ENCODE measurements at places on chromosomes 1 and 21.

DNA sequence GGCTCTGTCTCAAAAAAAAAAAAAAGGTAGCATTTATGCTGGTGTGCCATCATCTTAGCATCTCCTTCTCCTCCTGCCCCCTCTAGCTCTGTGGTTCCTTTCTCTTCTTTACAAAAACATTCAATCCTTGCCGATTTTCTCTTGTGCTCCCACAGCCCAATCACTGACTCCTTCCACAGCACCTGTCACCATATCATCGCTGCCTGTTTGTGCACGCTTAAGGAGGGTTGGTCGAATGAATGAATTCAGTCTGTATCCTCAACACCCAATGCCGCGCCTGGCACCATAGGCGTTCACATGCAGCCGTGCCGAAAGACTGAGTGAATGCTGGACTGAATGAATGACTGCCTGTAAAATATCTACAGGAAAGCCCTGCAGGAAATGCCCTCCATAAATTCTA is 7.9 kb downstream of the RNU5D-1 start:
- no peak for DNase-seq

GRCh38 chr1:11664336-11665065 is 501 bp downstream of the FBXO6 start:
- no peak for DNase-seq

DNA sequence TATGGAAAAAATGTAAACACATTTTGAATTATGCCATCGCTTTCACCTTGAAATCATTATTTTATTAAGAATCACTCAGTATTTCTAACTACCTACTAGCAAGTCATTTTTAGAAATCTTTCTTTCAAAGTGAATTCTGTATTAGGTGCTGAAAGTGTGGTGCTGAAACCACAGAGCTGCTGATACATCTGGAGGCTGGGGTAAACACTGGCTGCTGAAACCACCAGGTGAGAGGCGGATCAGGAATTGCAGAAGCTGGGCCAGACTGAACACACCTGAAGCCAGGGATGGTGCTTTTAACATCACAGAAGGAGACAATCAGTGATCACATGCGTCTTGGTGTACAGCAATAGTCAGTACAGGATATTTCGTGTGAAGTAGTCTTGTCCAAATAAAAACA is 42.2 kb upstream of the KCNE1 start:
- no peak for DNase-seq

DNA sequence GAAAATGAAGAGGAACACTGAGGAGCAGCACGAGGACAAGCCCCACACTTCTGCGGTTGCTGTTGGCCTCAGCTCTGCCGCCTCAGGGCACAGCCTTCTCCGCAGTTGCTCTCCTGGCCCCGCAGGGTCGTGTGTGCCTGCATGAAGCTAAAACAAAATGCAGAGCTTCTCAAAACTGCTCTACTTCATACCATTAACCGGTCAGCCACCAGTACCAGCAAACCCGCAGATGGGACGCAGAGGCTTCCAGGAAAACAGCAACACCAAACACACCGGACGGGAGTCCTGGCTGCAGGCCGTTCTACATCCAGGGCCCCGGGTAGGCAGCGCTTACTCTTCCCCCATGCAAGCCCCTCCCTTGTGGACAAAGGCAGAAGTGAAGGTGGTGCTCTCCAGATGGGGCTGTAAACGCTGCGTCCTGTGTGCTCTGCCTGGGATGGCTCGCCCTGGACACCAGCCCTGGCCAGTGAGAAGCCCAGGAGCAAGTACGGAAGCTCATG is 7.1 kb upstream of the C1orf159 start:
- DNase-seq, result no peak

DNA sequence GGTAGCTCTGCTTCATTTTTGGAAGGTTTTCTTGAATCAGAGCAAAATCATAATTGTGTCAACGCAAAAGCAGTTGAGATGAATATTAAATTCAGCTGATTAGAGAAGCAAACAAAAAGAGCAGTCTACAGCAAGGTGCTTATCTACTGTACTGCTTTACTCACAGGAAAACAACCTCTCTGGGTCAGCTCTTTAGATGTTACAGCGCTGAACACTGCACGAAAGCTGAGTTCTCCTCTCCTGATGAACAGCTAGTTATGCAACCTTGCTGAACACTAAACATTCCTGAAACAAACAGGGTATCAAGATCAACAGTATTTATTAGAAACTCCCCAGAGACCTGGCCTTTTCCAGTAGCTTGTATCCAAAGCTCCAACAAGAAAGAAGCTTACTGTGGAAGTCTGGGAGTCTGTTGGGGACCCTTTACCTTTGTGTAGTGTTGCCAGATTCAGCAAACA is 41.3 kb downstream of the TBCE start:
- DNase-seq, result no peak

GRCh38 chr1:190159146-190159545 is 318.5 kb downstream of the BRINP3 start:
- no peak for DNase-seq

DNA sequence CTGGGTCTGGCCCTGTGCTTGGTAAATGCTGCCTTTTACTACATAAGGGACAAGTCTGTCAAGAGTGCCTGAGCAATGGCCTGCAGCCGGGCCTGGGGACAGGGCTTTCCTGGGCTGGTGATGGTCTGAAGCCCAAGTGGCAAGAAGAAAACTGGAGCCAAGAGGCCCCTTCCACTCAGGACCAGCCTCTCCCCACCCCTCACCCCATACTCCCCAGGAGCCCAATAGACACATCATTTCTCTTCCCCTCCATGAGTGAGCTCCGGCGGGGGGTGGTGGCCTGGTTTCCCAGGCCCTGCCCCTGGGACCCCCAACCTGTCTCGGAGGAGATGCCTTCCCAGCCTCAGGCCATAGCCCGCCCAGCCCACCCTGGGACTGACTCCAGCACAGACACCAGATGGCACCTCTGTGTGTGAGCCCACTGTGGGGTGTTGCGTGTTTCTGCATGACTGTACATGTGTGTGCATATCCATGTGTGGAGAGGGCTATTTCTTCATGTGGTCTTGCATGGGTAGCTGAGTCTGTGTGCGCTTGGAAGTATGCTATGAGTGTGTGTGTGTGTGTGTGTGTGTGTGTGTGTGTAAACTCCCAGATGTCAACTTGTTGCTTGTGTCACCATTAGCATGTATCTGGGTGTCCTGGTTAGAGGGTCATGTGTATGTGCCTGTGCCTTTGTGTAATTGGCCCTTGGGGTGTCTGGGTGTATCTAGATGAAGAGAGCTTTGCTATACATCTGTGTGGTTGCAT is 14.3 kb upstream of the LRP8 start:
- no peak for DNase-seq

- no peak for DNase-seq
These were observed 73.7 kb downstream of the DHRS3 start for GRCh38 chr1:12544357-12544756.

GRCh38 chr1:96030312-96030711 is 691.3 kb upstream of the PTBP2 start:
- DNase-seq, result no peak

- DNase-seq, result no peak
These were observed 130.5 kb downstream of the DHRS3 start for GRCh38 chr1:12487520-12487919.

DNA sequence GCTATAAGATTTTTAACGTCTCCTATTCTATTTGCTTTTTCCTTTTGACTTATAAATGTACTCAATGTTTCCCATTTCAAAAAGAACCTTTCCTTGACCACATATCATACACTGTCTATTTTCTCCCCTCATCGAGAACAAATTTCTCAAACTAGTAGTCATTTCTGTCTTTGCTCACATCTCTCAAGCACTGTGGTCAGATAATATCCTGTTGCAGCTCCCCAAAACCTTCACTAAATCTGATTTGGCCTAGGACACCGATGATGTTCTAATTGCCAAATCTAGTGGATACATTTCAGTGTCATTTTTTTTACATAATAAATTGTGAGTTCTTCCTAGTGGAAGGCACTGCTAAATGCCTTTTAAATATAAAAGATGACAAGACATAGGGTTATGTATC is 19.4 kb downstream of the CXADR start:
- DNase-seq, result no peak

- peak; percentile 0 for DNase-seq
These were observed 134.9 kb upstream of the GRIK3 start for GRCh38 chr1:37169241-37169640.

DNA sequence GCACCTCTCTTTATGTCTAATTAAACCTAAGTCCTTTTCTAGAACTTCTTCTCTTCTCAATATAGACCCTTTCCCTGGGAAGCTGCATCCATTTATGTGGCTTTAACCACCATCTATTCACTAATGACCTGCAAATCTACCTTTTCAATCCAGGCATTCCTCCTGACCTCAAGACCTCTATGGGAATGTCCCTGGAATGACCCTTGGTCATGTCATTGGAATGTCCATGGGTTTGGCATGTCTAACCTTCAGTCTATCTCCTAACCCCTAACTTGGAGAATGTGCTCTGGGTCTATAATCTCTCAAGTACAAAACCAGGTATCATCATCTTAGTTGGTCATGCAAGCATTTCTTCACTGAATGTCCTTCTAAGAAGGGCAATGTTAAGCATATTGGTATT is 196.1 kb downstream of the KCNH1 start:
- DNase-seq, result no peak

- no peak for DNase-seq
These were observed 28.1 kb downstream of the TMEM50B start for GRCh38 chr21:33451634-33452071.

DNA sequence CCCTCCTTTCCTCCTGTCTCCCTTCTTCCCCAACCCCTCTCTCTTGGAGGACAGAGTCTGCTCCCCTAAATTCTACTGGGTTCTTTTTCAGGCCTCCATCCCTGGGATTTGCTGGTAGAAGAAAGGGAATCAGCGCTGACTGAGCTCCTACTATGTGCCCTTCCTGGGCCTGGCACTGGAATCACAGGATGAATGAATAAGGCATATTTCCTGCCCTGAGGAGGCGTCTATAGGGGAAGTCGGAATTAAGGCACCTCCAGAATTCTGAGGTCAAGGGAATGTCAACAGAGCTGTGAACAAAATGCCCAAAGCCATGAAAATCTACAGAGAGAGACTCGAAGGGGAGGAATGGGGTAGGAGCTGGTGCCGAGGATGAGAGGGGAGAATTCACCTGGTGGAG is 17.4 kb upstream of the BTG2 start:
- no peak for DNase-seq

DNA sequence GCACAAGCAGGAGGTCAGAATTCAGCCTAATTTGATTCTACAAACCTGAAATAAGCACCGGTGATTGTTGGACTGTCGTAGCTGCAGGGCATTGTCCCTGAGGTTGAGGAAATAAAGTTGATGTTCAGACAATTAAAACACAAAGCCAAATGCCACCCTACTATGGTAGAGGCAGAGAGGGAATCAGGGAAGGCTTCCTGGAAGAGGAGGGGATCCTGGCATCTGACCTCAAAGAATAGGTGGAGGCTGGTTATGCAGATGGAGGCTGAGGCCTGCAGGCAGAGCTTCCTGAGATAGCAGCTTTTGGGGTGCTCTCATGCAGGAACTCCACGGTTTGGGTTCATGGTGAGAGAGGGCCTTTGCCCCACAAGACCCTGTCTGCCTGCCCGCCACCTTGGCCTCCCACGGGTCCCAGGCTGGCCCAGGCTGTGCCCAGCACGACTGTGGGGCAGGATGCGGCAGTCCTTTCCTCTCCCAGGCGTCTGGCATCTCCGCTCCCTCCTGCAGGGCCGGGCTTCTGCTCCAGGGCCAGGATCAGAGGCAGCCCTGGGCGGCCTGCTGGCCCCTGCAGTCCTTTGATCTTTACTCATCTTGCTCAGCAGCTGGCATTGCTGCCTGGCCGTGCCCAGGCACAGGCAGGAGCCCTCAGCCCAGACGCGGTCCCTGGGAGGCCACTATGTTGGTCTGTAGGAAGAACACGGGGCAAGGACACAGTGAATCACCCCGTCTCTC is 134.1 kb upstream of the VAMP3 start:
- no peak for DNase-seq

GRCh38 chr21:44657635-44658540 is at the start of gene KRTAP12-3:
KRTAP12-3 (plus strand) TSS chr21:44657932; CDS start chr21:44657980, 48 bp downstream.
- no peak for DNase-seq

DNA sequence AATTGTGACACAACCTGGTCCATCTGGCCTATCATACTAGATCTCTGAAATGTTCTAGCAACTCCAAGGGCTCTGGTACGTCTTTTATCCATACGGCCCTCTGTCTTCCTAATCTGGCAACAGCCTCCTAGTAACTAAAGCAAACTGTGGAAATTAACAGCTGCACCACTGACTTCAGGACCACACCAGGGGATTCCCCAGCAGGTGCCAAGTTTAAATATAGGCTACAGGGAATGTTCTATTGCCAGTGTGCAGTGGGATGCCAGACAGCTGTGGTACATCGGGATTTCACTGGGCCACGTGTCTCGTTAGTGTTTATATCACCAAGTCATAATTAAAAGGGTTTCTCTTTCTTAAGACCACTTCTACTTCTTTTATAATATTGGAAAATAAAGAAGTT is 94.3 kb downstream of the RGS2 start:
- DNase-seq, result no peak

GRCh38 chr1:79283451-79283850 is 276.9 kb upstream of the ADGRL4 start:
- no peak for DNase-seq

- DNase-seq, result peak; percentile 13
These were observed 23.7 kb upstream of the EDARADD start for GRCh38 chr1:236370420-236370819.

GRCh38 chr1:234955107-234955731 is 173.4 kb downstream of the TOMM20 start:
- DNase-seq, result peak; percentile 74

DNA sequence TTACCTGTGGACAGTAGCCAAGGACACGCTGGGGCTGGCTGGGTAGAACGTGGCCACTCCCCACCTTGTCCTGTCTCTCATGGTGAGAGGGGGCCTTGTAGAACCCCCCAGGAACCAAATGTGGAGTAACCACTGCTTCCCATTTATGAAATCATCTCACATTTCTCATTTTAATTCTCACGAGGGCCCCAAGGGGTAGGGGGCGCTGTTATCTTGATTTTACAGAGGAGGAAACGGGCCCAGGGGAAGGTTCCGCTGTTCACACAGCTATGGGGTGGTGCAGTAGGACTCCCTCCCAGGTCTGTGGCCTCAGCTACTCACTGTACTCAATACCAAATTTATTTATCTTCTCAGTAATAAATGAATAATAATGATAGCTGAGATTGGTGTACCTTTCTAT is 5.5 kb downstream of the SMPDL3B start:
- DNase-seq, result peak; percentile 42

DNA sequence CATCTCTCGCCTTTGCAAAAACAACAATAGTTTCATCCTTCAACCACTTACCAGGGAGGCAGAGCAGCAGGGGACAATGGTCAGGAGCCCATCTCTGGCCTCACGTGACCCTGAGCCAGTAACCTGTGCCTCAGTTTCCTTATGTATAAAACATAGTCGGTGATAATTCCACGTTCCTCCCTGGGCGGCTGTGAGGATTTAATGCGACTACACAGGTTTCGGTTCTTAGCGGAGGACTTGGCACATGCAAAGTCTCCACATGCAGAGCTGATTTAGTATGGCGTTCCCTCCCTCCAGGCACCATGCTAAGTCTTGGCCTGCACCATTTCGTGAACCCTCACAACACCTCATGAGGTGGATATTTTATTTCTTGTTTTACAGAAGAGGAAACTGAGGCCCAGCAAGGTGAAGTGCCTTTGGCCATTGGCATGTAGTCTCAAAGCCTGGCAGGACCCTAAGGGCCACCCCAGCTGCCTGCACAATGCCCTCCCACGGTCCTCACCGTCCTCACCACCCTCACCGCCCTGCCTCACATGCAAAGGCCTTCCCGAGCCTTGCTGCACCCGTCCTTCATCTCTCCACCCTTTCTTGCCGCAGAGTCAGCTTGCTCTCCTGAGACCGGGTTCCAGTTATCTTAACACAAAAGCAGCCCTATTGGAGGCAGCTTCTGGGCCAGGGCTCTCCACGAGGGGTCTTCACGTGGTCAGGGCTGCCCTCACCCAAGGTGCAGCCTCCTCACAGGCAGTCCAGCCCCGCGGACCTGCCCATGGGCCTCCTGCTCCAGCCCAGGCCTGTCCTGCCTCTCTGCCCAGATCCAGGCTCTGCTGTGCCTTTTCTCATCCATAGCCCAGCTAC is 48.9 kb downstream of the SYF2 start:
- DNase-seq, result no peak

All from mucosa of gallbladder (tissue), 1 donor.